ENCODE measurements at places on chromosomes 7 and 10.

GRCh38 chr10:108801775-108802517 lies 1121.4 kb downstream of the XPNPEP1 start:
- no peak for DNase-seq

GRCh38 chr7:151742713-151743480 lies 134.0 kb downstream of the PRKAG2 start:
- DNase-seq, result no peak

DNA sequence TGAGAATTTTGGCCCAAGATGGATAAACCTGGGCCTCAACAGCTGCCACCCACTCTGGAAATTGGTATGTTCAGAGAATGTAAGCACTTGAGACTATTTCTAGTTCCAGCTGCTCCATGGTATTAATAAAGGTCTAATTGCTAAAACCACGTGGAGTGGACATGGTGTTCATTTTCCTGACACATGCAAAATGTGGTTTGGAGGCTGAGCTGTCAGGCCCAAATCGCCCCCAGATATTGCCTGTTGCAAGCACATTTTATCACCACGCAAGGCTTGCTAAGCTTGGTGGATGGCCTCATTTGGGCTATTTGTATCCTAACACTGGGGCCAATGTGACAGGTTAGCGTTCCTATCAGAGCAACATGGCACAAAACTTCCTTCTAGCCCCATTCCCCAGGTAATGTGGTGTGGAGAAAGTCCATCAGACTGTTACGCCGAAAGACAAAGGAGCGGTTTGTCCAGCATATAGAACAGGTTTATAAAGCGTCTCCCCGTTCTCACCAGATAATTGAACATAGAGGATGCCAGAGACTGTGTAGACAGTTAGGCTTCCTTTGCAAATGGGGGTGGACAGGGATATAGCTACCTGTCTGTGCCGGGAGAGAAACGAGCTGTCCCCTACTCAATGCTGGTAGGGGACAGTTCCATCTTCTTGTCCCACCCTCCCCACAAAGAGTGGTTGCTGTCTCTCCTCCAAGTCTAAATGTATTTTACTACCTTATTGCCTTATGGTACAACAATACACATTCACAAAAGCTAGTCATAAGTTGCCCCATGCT lies 78.0 kb upstream of the ANKRD1 start:
- DNase-seq, result no peak

GRCh38 chr10:125442856-125443540 lies 240.0 kb downstream of the TEX36 start:
- no peak for DNase-seq

- DNase-seq, result no peak
Observed at GRCh38 chr7:83439026-83439425, 209.9 kb downstream of the SEMA3E start.

- DNase-seq, result no peak
Observed at GRCh38 chr7:18566829-18567228, 71.3 kb downstream of the HDAC9 start.

Measured in NCI-H2107 (cell line).